ENCODE measurements at places on chromosomes 6 and 20.

DNA sequence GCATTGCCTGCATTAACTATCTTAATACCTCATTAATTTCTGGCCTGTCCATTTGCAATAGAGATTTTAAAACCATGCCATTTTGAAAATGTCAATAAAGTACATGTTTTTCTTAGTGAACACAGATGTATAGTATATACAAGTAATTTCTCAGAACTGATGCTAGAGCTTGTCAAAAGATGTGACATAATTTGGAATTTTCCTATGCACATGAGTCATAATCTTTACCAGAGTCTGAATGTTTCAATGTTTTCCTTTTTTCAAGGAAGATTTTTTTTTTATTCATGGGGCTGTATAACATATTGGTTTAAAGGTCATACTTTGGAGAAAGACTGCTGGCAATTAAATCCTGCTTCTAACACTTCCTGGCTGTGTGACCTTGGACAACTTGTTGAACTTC is 1347.5 kb upstream of the ADGRB3 start:
- DNase-seq = no peak

GRCh38 chr20:34618676-34619075 is 58.2 kb downstream of the PIGU start:
- DNase-seq = no peak

DNA sequence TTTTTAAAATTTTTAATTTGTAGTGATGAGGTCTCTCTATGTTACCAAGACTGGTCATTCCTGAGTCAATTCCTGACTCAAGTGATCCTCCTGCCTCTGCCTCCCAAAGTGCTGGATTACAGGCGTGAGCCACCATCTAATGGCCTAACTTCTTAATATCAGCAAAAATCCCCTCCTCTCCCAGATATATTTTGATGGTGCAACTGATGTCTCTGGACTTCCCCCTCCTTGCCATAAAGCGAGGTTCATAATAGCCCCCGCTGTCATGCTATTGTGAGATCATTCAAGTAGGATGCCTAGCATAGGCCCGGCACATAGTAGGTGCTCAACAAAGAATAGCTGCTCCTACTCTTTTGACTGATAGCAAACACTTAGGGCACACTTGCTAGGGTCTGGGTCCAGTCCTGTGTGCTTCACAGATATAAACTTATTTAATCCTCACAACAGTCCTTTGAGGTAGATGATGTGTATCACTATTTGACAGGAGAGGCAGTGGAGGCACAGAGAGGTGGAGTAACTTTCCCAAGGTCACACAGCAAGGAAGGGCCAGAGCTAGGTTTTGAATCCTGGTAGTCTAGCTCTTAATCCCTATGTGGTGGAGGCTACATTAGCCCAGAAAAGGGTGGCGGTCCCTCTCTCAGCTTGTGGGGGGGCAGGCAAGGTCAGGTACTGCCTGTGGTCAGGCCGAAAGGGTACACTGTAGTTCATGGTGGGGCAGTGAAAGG is 14.6 kb downstream of the SRC start:
- peak; percentile 41 for DNase-seq

DNA sequence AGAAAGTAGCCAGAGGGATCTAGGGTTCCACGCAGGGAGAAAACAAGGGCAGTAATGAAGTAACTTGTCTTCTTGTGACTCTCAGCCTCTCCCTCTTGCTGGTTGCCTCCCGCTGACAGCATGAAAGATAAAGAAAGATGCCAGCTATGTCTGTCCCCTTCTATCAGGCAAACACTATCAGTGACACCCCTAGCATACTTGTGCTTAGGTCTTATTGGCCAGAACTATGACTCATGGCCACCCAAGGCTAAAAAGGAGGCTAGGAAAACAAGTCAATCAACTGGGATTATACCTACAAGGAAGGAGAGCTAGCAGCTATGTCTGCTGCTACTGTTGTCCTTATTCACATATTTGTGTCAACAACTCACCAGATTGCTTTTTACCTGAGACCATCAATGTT is 206.8 kb upstream of the SOX4 start:
- no peak for DNase-seq

GRCh38 chr20:32636283-32636682 is 37.5 kb downstream of the C20orf203 start:
- no peak for DNase-seq

GRCh38 chr6:13992417-13993055 is 67.8 kb downstream of the RNF182 start:
- no peak for DNase-seq

DNA sequence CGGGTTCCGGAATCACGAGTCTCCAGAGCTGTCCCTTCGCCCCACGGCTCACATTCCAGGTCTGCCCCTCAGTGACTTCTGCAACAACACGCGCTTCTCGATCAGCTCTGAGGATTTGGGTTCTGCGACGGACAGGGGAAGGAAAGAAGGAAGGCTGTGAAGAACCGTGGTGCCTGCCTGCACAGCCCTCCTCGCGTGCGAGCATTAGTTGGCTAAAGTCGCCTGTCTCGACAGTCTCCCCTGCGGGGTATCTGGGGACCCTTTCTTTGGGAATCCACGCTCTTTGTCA is 23.1 kb downstream of the VPS52 start:
- no peak for DNase-seq

GRCh38 chr6:10690651-10691445 is 3.6 kb downstream of the C6orf52 start:
- DNase-seq = no peak

DNA sequence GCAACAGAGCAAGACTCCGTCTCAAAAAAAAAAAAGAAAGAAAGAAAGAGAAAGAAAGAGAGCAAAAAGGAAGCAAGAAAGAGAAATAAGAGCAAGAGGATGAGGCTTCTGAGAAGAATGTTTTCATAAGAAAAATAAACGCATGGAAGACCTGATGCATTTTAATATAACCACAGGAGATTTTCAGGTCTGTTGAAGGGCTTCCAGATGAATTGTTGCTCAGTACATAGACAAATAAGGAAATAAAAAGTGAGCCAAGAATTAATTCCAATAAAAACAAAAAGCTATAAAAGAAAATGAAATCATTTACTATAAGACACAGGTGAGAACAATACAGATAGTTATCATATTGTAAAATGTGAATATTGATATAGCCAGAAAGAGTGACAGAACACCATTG is 43.5 kb downstream of the PERP start:
- no peak for DNase-seq

- DNase-seq = no peak
Observed at GRCh38 chr6:83371423-83371822, 59.4 kb downstream of the ME1 start.

DNA sequence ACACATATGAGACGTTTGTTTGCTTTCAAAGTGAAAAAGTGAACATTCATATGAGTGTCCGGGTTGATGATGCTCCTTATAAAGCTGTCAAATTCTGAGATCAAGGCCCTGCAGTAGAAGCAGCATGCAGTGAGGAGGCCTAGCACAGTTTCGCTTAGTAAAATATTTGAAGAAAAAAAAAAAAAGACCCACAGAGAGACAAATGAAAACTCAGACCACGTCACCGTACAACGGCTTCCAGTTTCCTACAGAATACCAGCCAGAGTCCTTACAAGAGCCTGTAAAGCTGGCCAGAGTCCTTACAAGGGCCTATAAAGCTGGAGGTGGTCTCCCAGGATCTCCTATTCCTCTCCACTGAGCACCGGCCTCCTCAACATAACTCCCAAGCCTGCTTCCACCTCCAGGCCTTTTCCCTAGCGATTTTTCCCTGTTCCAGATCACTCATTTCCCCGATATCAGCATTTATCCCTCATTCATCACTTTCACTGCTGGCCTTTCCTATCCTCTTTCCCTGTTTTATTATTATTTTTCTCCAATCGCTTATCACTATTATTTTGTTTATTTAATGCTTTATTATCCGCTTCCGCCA is 1.5 kb upstream of the HMGN4 start:
- DNase-seq = no peak

- no peak for DNase-seq
Observed at GRCh38 chr20:52536841-52537400, 345.3 kb upstream of the ZFP64 start.

DNA sequence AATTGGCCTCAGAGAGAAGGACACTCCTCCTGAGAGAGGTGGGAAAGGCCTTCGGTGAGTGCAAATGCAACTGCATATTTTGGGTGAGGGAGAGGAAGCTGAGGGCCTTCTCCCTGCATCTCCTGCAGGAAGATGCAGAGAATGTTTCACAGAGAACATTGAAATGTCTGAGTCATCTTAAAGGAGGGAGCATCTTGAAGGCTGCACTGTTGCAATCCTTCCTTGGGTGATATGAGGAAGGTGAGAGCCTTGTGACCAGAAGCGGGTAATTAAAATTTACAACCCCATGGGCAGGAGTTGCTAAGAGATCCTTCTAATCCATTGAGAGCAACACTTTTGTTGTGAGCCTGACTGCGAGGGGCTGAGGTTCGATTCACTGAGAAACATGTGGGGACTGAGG is 375.7 kb upstream of the MARCKS start:
- DNase-seq = no peak

DNA sequence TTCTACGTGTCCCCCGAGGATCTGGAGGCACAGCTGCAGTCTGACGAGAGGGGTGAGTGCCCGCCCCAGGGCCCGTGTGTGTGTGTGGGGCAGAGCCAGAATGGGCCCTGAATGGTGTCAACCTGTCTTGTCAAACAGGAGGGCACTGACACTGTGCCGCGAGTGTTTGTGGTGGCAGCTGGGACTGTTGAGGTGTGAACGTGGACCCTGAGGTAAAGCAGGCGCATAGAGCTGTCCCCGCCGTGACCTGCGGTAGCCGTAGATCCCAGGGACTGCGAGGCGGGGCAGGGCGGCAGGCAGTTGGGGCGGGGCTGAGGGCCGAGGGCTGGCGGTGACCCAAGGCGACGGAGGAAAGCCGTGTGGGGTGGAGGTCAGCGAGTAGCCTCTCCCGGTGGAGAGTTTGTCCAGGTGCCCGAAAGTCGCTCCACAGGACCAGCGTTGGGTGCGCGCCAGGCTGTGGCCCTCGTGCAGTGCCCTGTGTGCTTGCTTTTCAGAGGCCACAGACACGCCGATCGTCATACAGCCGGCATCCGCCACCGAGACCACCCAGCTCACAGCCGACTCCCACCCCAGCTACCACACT is 25.2 kb downstream of the UCKL1 start:
- no peak for DNase-seq

DNA sequence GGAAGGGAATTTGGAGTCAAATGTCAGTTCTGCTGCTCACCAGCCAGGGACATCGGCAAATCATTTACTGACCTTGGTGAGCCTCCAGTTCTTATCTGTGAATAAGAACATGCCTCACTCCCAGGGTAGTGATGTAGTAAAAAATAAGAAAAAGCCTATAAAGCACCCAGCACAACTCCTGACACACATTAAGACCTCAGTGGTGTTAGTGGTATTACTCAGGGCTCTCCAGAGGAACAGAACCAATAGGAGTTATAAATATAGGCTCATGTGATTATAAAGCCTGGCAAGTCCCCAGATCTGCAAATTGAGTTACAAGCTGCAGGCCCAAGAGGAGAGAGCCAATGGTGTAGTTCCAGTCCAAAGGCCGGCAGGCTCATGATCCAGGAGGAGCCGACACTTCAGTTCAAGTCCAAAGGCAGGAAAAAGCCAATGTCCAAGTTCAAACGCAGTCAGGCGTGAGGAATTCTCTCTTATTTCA is 71.3 kb upstream of the EYA2 start:
- DNase-seq = no peak

DNA sequence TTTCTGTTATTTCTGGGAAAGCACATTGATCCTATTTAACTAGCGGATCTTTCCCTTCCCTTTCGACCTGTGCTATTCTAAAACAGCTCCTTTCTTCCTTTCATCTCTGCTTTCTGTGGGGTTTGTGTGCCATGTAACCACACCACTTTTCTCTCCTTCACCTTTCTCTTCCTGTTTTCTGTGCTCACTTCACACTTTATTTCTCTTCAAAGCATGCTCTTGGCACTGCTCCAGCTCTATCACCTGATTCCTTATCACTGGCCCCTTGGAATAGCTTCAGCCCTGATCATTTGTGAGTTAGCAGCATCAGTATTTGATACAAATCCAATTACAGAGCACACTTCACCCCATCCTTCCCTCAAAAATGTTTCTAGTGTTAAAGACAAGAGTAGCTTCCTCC is 8.1 kb upstream of the METTL24 start:
- DNase-seq = no peak

DNA sequence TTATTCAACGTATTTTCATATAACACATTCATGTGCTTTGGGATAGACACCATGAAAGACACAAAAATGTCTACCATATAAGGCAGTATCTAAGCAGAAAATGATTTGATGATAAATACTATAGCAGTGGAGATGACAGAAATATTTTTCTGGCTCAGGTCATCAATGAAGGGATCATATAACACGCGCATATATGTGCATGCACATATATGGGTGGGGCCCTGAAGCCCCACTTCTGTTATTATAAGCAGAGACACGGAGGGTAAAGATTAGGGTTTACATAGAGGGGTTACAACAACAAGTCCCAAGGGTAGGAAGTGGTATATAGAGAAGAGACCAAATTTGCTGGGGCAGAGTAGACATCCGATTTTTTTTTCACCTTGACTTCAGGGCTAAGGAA is 16.0 kb downstream of the COL9A1 start:
- DNase-seq = no peak

GRCh38 chr6:13504611-13505344 is 17.4 kb upstream of the GFOD1 start:
- DNase-seq = no peak

- DNase-seq = no peak
Observed at GRCh38 chr20:40966103-40966502, 62.5 kb upstream of the TOP1 start.

DNA sequence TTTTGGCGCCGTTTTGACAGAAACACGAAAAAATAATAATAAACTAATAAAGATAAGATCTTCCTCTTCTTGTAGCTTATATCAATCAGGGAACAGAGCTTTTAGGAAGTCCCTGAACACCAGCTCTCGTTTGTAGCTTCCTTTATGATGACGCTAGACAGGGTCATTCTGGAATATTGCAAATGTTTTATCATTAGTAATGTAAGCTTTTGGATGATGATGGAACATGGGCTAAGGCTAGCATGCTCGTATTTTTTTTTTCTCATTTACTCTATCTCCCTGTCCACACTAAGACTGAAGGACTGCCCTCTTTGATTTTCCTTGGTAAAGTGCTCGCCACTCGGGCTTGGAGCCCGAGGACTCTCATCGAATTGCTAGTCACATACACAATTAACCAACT is 22.1 kb upstream of the POM121L2 start:
- no peak for DNase-seq

DNA sequence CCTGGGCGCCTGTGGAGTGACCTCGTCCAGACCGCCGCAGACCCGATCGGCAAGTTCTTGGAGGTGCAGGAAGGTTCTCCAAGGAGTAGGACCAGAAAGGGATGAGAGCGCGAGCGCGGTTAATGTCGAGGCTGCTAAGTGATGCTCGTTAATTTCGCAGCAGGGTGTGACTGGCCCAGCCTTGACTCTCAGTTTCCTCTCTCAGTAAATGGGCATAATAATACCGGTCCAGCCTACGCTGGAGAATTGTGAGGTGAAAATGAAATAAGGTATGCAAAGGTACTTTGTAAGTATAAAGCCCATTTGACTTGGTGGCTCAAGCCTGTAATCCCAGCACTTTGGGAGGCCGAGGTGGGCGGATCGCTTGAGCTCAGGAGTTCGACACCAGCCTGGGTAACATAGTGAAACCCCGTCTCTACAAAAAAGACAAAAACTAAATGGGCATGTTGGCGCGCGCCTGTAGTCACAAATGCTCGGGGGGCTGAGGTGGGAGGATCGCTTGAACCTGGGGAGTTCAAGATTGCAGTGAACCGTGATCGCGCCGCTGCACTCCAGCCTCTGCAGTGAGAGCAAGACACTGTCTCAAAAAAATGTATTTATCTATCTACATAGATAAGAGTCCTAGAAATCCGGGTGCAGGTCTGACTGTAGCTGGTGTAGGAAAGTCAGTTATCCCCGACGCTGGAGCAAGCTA is 634 bp upstream of the BTBD9 start:
- no peak for DNase-seq
